GOT3 (cell line): ENCODE measurements at places on chromosomes 5 and 9.

DNA sequence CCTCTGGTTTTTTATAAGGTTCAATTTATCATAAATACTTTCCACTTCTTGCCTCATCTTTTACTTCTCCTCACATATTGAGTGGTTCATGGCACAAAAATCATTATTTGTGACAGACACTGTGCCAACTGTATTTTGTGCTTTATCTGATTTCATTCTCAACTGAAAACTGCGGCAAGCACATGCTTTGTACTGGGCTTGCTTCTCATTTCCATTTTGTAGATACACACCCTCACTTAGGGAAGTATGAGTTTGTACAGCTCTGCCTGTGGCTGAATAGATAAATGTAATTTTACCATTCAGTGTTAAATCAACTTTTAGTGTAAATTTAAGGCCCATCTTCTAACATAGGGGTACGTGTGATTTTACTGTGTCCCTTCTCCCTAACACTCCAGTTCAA is 83.6 kb downstream of the ANXA2R start:
- no peak for DNase-seq

DNA sequence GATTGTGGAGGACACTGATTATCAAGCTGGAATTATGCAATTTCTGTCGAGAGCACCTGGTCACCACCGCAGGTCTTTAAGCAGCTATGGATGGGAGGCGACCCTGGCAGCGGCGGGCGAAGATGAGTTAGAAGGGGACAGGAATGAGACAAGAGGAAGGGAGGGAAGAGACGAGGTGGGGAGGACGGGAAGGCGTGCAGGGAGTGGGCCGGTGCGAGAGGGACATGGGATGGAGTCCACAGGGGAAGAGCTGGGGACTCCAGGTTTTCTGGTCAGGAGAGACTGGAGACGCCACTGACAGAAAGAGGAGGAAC is 192.3 kb downstream of the MELK start:
- DNase-seq: no peak

DNA sequence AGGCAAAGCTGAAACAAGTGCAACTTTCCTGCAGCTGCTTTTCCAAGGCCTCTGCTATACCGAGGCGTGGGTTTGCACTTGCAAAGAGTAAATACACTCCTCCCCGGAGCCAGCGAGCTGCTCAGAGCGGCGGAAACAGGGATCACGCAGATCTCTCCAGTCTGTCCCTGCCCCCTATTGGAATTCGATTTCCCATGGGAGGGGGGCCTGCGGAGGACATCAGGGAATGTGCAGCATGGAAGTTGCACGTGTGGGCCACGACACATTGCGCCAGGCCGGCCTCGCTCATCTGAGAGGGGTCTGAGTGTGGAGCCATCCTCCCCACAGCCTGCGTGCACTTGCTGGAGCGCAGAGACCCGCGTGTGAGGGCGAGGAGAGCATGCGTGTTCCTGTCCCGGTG is 104.3 kb upstream of the PHYKPL start:
- DNase-seq: no peak

- DNase-seq: no peak
Measured at GRCh38 chr5:55218967-55219366, 8.1 kb downstream of the MCIDAS start.

DNA sequence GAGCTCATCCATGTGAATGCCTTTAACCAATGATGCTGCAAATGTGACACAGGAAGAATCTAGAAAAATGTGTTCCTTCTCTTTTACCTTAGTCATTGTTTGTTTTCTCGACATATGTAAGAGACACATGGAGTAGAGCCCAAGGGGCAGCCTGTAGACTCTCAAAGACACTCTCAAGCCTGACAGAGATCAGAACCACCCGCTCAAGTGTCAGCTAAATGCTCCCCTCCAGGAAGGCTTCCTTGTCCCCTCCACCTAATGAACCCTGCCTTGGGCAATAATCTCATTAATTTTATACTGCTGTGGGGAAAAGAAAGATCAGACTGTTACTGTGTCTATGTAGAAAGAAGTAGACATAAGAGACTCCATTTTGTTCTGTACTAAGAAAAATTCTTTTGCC is 157.4 kb downstream of the MUSK start:
- DNase-seq: no peak
